ENCODE measurements at places on chromosomes 13 and 19. TPM values are rescaled to one million over a fixed set of nuclear protein-coding genes. Genes with fewer than 3 reads are reported as not detected.
A peak's percentile ranks its signal among the peaks of the same experiment; 100 is the strongest.

DNA sequence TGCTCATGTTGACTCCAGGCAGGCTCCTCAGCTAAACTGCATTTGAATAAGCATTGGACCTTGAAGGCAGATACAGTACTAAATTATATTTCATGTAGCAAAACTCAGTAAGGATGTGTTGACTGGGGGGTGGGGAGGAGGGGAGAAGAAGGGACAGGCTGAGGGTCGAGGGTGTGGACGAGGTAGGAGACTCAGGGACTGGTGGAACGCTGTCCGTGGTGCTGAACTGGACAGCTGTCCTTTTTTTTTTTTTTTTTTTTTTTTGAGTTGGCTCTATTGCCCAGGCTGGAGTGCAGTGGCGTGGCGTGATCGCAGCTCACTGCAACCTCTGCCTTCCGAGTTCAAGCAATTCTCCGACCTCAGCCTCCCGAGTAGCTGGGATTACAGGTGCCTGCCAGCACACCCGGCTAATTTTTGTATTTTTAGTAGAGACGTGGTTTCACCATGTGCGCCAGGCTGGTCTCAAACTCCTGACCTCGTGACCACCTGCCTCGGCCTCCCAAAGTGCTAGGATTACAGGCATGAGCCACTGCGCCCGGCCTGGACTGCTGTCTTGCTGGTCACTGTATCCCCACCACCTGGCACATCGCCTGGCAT lies 33.2 kb upstream of the CASP14 start:
- no peak overlapping the region for H3K27ac ChIP-seq
- H3K4me3 ChIP-seq: no peak overlapping the region
- no peaks in the 10 kb centered on the region for H3K4me1 ChIP-seq
- H3K27me3 ChIP-seq: peaks cover 21% of the 10 kb centered on the region

DNA sequence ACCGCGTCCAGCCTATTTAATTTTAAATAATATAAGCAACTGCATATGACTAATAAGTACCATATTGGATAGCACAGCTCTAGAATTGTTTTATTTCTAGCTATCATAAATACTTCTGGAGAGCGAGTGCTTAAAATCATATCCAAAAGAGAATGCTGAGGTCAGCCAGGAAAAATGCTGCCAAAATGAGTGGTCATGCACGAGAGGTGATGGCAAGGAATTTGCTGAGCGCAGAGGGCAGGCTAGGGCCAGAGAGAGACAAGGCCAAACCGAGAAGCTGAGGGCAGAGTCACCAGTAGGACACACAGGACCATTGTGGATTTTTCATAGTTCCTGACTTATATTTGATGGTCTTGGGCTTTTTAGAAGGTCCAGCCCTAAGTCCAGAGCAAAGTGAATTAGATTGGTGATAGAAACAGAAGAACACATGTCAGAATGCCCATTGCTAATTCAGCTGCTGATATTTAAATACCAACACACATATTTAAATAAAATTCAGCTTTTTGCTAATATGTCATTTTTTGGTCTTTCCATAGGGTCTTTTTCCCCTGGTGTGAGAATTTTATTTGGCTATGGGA lies 33.6 kb upstream of the UBL3 start:
- no peak for DNase-seq
- H3K27ac ChIP-seq: no peak overlapping the region
- H3K27me3 ChIP-seq: peaks cover 6% of the 10 kb centered on the region
- H3K4me1 ChIP-seq: peaks cover 10% of the 10 kb centered on the region

- H3K4me3 ChIP-seq: no peak overlapping the region
- peaks cover 21% of the 10 kb centered on the region for H3K4me1 ChIP-seq
- H3K27ac ChIP-seq: no peak overlapping the region
- no peak for DNase-seq
- no peaks in the 10 kb centered on the region for H3K27me3 ChIP-seq
Observed at GRCh38 chr19:11853358-11853757, 4.8 kb downstream of the ZNF439 start.

- H3K27ac ChIP-seq: no peak overlapping the region
- no peak overlapping the region for H3K4me3 ChIP-seq
- H3K36me3 ChIP-seq: no peaks in the 10 kb centered on the region
- H3K27me3 ChIP-seq: no peaks in the 10 kb centered on the region
- no peak for DNase-seq
Observed at GRCh38 chr13:112184261-112184660, 117.3 kb downstream of the SOX1 start.

Gene RAB8A
- 166 TPM for total RNA-seq

DNA sequence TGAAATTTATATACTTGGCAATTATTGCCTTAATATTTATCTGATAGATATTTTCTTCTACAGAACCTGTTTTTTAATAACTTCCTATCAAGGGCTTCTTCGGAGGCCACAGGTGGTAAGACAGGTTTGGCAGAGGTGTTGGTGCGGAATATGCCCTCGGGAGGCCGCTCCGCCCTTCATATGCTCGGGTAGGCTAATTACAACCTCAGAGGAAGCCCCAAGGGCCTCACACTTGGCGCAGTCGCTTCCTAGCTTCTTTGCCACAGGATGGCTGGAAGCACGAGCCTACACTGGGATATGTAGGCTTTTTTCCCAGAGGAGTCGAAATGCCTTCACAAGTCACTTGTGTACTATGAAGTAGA lies 68.8 kb downstream of the LMO7 start:
- no peak for DNase-seq
- H3K27ac ChIP-seq: no peak overlapping the region
- no peaks in the 10 kb centered on the region for H3K36me3 ChIP-seq
- no peak overlapping the region for H3K4me3 ChIP-seq
- no peaks in the 10 kb centered on the region for H3K27me3 ChIP-seq
- no peaks in the 10 kb centered on the region for H3K4me1 ChIP-seq

Gene MTUS2
- total RNA-seq: not detected

- H3K4me1 ChIP-seq: no peaks in the 10 kb centered on the region
- no peak overlapping the region for H3K27ac ChIP-seq
- no peaks in the 10 kb centered on the region for H3K36me3 ChIP-seq
- DNase-seq: no peak
Observed at GRCh38 chr13:108963846-108964600, 334.6 kb downstream of the MYO16 start.

DNA sequence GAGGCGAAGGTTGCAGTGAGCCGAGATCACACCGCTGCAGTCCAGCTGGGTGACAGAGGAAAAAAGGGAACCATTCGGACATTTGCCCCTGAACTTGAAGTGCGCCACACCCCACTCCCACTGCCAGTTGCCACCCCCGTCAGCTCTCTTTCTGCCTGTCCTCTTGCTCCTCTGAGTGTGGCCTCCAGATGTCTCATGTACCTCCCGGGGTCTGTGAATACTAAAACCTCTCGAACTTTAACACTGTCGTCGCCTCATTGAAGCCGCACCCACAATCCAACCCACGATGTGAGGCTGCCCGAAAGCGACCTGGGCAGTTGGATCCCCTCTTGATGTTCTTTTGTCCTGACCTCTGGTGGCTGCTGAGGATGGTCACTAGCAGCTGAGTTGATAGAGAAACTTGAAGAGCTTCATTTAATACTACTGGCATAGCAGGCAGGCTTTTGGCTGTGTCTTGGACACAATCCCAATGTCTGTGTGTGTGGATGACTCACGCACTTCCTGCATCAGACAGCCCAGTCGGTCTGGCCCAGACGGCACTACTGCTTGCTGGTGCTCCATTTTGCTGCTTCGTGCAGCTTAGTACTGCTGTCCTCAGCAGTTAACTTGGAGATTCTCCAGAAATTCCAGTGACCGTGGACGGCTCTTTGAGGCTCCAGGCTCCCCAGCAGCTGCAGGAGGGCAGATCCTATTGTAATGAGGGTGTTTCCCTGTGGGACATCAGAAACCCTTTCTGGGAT lies 4.2 kb downstream of the FPR3 start:
- no peak overlapping the region for H3K27ac ChIP-seq
- H3K4me1 ChIP-seq: no peaks in the 10 kb centered on the region
- H3K4me3 ChIP-seq: no peak overlapping the region
- DNase-seq: no peak
- no peaks in the 10 kb centered on the region for H3K36me3 ChIP-seq
- H3K27me3 ChIP-seq: peaks cover 13% of the 10 kb centered on the region

Gene ATP1A3
- 2.0 TPM for total RNA-seq

- no peaks in the 10 kb centered on the region for H3K4me1 ChIP-seq
- no peaks in the 10 kb centered on the region for H3K27me3 ChIP-seq
- no peak overlapping the region for H3K4me3 ChIP-seq
- H3K36me3 ChIP-seq: peaks cover 6% of the 10 kb centered on the region
Observed at GRCh38 chr13:68696907-68697306, 1410.7 kb upstream of the ATXN8OS start.

Gene PDE4C
- 0.22 TPM for total RNA-seq

Gene LILRA1
- not detected for total RNA-seq

DNA sequence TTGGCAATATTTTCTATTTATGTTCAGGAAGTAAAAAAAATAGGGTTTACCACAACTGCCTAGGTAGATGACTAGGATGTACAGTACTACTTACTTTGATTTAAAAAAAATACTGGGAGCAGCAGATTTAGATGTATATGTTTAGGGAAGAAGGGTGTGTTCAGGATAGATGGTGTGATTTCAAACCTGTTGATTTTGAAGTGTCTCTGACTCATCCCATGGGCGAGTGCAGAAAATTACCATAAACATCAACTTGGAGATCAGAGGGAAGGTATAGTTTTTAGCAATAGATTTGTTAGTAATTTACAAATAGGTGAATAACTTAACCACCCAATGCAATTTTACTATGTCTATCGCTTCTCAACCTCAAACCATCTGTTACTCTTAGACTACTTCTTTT lies 214.8 kb downstream of the NDFIP2 start:
- no peak overlapping the region for H3K27ac ChIP-seq
- no peaks in the 10 kb centered on the region for H3K36me3 ChIP-seq
- H3K27me3 ChIP-seq: peaks cover 8% of the 10 kb centered on the region

DNA sequence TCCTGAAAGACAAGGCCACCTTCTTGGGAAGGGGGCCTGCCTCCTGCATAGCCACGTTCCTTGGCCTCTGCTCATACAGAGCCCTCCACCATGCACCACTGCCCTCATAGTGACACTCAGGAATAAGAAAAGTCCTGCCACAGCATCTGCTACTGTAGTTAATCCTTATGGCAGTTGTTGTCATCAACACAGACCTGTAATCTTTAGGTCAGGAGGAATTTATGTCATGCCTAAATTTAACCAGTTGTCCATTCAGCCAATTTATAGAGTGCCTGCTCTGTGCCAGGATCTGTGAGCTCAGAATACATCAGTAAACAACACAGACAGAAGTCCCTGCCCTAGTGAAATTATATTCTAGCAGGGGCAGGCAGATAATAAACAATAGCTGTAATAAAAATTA lies 44.4 kb downstream of the FAM124A start:
- no peaks in the 10 kb centered on the region for H3K36me3 ChIP-seq
- no peak overlapping the region for H3K4me3 ChIP-seq
- H3K27ac ChIP-seq: no peak overlapping the region
- peaks cover under 1% of the 10 kb centered on the region for H3K27me3 ChIP-seq
- H3K4me1 ChIP-seq: no peaks in the 10 kb centered on the region

Gene TRPM4
- total RNA-seq: not detected

DNA sequence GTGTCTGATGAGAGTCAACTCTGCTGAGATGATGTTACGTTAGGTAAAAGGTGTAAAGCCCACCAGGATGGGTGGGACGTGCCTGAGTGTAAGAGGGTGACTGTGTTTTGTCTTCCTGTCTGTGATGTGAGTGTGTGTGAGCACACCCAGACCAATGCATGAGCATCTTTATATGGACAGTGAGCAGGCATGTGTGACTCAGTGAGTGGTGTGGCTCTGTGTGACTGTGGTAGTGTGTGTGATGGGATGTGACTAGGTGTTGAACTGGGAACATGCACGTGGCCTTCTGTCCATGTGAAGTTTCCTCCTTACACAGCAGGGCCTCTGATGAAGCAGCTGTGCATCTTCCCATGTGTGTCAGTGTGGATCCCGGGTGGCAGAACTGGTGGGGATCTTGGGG lies 17.8 kb upstream of the LGALS16 start:
- peaks cover 50% of the 10 kb centered on the region for H3K27me3 ChIP-seq

DNA sequence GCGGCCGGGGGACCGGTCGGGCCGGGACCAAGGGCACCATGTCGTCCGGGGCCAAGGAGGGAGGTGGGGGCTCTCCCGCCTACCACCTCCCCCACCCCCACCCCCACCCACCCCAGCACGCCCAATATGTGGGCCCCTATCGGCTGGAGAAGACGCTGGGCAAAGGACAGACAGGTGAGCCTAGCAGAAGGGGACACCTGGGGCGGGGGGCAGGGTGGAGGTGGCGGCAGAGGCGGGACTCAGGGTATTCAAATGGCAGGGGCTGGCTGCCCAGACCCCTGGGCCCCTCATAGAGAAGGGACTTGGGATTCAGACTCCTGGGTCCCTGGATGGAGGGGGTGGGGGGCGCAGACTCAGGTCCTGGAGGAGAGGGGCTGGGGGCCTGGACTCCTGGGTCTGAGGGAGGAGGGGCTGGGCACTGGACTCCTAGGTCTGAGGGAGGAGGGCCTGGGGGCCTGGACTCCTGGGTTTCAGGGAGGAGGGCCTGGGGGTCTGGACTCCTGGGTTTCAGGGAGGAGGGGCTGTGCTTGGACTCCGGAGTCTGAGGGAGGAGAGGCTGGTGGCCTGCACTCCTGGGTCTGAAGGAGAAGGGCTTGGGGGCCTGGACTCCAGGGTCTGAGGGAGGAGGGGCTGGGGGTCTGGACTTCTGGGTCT lies 735 bp downstream of the BRSK1 start:
- peak overlapping the region; percentile 22 for H3K4me3 ChIP-seq
- peaks cover 25% of the 10 kb centered on the region for H3K4me1 ChIP-seq
- no peak for DNase-seq
- H3K27me3 ChIP-seq: no peaks in the 10 kb centered on the region
- H3K27ac ChIP-seq: peak overlapping the region; percentile 63
- no peaks in the 10 kb centered on the region for H3K36me3 ChIP-seq

- H3K4me1 ChIP-seq: peaks cover 24% of the 10 kb centered on the region
- peak overlapping the region; percentile 78 for H3K4me3 ChIP-seq
- DNase-seq: peak; percentile 92
- no peaks in the 10 kb centered on the region for H3K27me3 ChIP-seq
- peaks cover 10% of the 10 kb centered on the region for H3K36me3 ChIP-seq
- peak overlapping the region; percentile 91 for H3K27ac ChIP-seq
Observed at GRCh38 chr19:1076951-1077350, 10.0 kb downstream of the ARHGAP45 start.

- peaks cover 11% of the 10 kb centered on the region for H3K36me3 ChIP-seq
- H3K27ac ChIP-seq: no peak overlapping the region
- H3K4me3 ChIP-seq: no peak overlapping the region
- no peaks in the 10 kb centered on the region for H3K27me3 ChIP-seq
- no peaks in the 10 kb centered on the region for H3K4me1 ChIP-seq
Observed at GRCh38 chr13:65378943-65379519, 1851.1 kb downstream of the PCDH9 start.

GRCh38 chr13:102677122-102677521 lies 17.7 kb downstream of the METTL21C start:
- no peak overlapping the region for H3K27ac ChIP-seq
- no peak overlapping the region for H3K4me3 ChIP-seq
- peaks cover 16% of the 10 kb centered on the region for H3K36me3 ChIP-seq
- peaks cover 23% of the 10 kb centered on the region for H3K4me1 ChIP-seq
